ENCODE measurements at places on chromosomes 3 and 15.

GRCh38 chr3:66432767-66433521, 67.9 kb downstream of the LRIG1 start:
- DNase-seq = no peak

GRCh38 chr15:60620708-60621107, 141.8 kb upstream of the ICE2 start:
- DNase-seq = no peak

DNA sequence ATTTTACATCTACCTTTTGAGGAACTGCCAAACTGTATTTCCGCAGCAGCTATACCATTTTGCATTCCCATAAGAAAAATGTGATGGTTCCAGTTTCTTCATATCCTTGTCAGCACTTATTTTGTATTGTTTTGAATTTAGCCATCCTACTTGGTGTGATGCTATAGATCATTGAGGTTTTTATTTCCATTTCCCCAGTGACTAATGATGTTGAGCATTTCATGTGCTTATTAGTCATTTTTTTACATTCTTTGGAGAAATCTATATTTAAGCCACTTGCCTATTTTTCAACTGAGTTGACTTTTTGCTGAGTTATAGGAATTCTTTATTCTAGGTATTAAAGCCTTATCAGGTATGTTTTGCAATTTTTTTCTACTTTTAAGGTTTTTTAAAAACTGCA, 347.6 kb upstream of the RARB start:
- DNase-seq = no peak

DNA sequence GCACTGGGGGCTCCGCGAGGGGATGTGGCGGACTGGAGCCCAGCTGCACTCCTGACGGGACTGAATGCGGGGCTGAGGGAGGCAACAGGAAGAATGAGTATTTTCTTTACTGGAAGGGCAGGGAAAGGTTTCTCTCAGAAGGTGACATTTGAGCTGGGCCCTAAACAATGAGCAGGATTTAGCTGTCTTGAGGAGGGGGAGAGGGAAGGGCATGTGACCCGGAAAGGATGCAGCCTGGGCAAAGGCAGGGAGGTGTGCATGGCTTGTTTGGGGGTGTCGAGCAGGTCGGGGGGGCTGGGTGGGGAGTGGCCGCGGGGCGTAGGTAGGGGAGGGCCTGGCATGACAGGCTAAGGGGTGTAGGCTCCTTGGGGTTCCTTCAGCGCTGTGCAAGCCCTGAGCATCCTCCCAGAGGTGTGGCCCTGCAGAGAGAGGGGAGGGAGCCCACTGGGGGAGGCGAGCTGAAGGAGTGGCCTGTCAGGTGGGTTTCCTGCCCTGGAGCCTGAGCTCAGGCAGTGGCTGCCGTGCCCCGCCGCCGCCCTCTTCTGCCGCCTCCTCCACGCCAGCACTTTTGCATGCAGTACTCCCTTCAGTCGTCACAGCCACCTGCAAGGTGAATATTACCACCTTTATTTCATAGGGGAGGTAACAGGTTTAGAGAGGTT, 17.2 kb upstream of the ANKDD1A start:
- no peak for DNase-seq

- DNase-seq = no peak
Measured at GRCh38 chr15:31472636-31473384, 146.2 kb downstream of the KLF13 start.

DNA sequence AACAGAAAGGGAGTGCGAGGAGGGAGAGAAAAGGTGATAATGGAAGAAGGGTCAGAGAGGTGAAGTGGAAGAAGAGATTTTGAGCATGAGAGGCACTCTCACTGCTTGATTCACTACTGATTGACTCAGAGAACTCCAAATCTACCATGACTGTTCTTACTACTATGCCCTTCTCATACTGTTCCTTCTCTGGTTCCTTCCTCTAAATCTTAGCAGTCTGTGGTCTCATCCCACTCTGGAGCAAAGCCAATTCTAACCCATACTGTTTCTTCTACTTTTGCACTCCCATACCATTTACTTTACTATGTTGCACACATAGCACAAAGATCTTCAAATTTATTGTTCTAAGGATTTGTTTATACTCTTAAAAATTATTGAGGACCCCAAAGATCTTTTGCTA, 100.8 kb downstream of the DTWD1 start:
- DNase-seq = no peak

DNA sequence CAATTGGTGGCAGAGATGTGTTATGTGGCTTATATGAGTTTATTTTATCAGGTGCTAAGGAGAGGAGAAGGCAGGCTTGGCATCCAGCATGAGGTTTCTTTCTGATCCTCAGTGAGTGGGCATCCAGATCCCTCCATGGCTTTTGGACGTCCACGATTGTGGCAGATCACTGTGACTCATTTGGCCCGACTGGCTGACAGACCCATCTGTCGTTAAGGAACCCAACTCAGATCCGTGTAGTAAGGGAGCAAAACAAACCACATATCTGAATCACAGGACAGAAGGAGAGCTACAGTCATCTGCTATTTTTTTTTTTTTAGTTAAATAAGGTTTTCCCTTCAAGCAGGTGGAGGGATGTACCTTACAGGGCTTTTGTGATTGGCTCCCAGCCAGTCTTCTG, 197.0 kb upstream of the KCNH8 start:
- no peak for DNase-seq

DNA sequence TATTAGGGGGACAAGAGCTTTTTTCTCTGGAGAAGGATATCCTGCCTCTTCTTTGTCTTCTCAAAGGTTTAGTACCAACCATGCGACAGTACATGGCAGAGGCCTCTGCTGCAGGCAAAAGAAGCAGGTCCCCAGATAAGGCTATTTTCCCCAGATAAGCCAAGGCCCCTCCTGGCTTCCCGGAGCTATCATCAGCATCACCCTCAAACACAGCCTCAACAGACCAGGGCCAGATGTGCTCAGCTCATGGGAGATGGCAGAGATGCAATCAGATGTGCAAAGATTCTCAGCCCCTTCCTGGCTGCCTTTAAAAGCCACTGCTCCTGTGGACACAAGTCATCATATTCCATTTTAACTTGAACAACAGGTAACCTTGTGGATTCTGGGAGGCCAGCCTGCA, 49.0 kb downstream of the NTRK3 start:
- DNase-seq = no peak

DNA sequence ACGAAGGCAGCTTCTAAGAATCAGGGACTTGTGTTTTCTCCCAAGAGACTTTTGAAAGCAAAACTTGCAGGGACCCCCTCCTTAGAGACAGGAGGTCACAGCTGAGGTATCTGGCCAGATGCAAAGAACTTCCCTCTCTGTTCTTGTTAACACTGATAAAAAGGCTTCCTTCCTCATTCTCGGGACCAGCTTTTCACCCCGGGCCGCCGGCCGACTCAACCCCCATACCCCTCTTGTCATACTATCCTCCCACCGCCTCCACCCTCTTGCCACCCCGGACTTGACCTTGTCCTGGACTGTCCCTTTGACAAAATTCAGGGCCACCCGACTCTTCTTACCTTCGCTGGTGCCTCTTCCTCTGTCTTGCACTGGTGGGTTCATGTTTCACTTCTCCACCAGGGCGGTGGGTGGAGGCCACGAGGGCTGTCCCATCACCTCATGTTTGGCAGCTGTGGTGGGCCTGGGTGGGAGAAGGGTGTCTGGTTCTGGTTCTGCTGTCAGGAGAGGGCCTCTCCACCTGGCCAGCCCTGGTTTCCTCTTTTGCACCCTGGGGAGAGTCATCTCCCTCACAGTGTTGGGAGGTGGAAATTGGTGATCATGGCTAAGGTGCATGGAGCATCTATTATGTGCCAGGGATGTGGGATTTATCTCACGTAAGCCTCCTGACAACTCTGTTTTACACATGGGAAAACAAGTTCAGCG, 32.5 kb downstream of the BHLHE40 start:
- no peak for DNase-seq

- DNase-seq = no peak
Measured at GRCh38 chr3:61569856-61570580, 8.6 kb downstream of the PTPRG start.

DNA sequence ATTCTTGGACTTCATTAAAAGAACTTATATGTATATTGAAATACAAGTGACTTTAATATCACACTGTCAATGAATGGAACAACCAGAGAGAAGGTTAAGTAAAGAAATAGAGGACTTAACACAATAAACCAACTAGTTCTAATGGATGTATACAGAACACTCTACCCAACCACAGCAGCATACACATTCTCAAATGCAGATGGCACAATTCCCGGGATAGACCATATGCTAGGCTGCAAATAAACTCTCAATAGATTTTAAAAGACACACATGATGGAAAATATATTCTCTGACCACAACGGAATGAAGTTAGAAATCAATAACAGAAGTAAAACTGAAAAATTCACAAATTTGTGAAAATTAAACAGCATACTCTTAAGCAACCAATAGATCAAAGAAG, 214.3 kb upstream of the LINGO1 start:
- no peak for DNase-seq
